ENCODE measurements at places on chromosomes 6 and 20.

- no peak for DNase-seq
These were observed 49.4 kb downstream of the FUT9 start for GRCh38 chr6:96065213-96065612.

GRCh38 chr6:31575952-31576685, 754 bp downstream of the TNF start:
- DNase-seq: no peak

GRCh38 chr6:134429861-134430380, 112.0 kb upstream of the SGK1 start:
- DNase-seq: no peak

GRCh38 chr6:389622-390021, 1.9 kb upstream of the IRF4 start:
- no peak for DNase-seq

GRCh38 chr20:20549267-20549612, 163.2 kb downstream of the RALGAPA2 start:
- DNase-seq: no peak

DNA sequence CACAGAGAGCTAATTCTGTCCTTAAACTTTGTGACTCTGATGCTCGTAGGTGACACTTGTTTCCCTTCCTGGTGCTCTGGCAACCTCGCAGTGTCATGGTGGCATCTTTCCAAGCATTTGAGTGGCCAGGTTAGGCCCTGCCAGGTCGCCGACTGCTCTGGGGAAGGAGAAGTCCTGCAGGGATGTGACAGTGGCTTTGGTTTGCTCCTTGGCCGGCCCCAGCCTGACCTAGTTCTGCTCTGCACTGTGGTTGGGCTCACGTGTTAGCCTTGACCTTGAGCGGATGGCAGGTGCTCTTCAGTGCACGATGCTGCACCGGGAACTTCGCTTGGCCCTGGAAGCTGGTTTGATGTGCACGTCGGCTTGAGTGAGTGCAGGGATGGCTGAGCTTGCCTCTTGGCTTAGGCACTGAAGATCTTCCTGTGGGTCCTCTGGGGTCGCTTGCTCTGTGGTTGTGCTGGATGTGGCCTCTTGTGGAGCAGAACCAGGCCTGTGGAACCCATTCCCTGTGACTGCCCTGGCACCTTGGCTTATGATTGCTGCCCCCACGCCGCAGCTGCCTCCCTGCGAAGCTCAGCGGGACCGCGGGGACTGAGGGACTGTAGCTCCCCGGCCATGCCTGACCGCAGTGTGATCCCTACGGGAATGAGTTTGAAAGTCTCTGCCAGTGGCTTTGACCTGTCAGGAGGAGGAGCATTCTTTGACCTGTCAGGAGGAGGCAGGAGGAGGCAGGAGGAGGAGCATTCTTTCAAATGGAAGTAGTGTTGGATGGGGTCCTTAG, 8.7 kb downstream of the OSBPL2 start:
- no peak for DNase-seq

- DNase-seq: no peak
These were observed 37.1 kb downstream of the PHF3 start for GRCh38 chr6:63672582-63673129.

- DNase-seq: no peak
These were observed at the start of gene PNPLA1 for GRCh38 chr6:36269834-36270705. Gene PNPLA1, plus strand, starts transcription at chr6:36270060. Its CDS starts 400 bp downstream, at chr6:36270460.

DNA sequence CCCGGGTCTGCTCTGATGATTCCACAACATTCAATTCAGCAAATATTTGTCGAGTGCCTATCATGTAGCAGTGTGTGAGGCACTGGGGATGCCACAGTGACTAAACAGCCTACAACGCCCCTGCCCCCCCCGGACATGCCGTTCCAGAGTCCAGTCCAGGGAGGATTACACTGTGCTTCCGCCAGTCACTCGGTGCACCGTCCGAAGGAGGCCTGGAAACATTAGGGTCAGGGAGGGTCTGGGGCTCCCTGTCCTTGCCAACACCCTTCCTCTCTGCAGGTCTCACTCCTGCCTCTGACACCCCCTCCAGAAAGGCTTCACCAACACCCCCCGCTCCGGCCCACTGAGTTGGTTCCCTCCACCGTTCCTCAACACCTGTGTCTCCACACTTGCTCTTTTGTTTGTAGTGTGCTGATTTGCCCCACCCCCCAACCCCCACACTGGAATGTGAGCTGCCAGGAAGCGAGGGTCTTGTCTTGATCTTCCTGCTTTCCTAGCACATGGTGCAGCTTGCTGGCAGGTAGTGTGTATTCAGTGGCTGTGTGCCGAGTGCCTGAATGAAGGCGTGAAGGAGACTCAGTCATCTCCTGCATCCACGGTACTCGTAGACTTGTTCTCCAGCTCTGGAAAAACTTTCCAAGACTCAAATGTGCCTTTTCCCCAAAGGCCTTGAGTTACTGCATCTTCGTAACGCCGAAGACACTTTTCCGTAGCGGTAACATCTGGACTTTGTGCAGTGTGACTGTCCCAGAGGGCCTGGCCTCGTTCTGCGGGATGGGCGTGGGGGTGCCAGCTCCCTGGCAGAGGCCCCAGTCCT, 150.4 kb downstream of the ZDHHC14 start:
- DNase-seq: no peak

DNA sequence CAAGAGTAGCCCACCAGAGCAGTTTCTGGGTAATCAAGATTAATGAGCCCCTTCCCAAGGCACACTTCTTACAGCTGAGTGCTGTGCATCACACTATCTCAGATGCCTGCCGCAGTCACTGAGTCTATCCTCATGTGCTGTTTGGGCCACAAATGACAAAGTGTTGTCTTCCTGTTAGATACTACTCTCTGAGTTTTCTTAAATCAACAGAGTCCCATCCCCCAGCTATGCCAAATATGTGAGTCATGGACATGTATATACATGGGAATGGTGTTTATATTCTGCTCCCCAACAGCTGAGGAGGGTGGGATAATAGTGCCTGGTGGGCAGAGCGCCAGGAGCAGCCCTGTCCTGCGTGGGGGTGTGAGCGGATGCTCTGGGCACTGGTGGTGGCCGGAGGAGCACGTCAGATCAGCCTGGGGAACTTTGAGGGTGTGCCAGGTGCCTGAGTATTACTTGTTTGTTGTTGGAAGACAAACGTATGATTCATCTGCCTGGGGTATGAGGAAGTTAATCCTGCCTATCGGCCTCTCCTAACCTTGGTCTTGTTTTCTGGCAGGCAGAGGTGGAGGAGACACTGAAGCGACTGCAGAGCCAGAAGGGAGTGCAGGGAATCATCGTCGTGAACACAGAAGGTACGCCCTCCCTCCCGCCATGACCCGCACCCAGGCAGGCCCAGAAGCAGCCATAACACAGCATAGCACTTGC, 9.6 kb downstream of the DYNLRB1 start:
- no peak for DNase-seq

DNA sequence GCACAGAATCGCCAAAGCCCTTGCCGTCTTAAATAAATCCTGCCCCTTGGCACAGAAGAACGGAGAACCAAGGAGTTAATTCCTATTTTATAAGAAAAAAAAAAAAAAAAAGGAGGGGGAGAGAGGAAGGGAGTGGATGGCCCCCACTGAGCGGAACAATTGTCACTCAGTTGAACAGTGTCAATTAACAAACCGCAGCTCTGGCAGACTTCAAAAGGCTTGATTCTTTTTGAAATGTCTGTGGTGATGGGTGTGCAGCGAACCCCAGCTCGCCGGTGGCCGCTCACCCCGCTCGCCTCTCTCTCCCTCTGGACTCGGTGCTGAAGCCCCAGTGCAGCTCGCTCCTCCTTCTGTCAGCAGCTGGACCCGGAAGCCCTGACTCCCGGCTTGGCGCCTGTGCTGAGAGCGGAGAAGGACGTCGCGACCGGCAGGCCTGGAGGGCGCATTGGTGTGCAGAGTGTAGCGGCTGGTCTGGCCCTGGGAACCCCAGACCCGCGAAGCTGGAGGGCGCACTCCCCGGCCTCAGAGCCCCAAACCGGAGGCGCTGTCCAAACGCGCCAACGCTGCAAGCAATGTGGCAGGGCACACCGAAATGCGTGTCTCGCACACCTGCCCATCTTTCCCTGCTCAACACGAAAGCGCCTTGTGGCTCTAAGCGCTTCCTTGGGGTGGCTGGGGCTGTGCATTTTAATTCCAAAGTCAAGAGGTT, 3.4 kb downstream of the LINC00237 start:
- no peak for DNase-seq

DNA sequence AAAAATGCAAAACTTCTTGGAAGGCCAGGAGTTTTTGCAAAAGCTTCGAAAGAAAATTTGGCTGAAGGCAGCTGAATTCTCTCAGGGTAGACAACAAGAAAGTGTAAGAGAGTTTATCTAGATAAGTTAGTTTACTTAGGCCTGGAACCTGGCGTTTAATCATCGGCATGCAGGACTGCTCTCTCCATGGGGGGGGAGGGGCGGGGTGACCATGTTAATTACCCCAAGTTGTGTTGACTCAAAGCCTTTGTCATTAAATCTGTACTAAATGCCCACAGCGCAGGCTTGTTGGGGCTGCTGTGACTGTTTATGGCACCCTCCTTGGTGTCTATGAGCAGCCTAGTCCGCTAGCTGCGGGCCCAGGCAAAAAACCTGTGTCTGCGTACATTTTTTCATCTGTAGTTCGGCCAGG, 20.1 kb upstream of the ZNF451 start:
- no peak for DNase-seq

DNA sequence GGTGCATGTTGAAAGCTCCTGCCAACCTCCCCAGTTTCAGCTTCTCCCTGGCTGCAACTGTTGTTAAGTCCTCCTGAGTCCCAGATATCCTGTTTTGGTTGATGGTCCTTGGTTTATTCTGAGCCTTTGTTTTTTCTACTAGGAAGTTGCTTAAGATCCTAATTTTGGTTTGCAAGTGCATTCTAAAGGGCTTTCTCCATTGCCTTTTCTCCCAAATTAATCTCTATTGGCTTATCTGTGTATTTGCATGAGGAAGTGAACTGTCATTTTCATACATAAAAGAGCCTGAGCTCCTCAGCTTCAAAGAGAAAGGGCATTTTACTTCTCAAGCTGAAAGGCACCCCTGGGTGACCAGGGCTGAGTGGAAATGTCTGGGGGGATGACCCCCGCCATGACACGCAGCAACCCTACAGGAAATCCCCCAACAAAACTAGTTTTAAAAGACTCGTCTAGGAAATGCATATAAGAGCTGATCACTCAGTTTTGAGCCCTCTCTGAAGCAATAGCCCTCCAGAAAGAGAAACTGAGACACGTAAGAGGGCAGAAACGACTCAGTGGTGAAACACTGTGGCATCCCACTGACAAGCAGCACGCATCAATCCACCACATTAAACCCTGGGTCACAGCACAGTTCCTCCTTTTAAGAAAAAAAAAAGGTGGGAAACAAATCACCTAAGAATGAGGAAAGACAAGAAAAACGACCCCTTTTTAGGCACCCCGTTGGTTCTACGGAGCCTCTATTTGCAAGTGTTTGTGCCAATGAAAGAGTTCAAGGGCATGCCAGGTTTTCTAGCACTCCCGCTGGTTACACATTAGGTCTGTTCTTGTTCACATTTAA, 140.9 kb downstream of the THBS2 start:
- no peak for DNase-seq

DNA sequence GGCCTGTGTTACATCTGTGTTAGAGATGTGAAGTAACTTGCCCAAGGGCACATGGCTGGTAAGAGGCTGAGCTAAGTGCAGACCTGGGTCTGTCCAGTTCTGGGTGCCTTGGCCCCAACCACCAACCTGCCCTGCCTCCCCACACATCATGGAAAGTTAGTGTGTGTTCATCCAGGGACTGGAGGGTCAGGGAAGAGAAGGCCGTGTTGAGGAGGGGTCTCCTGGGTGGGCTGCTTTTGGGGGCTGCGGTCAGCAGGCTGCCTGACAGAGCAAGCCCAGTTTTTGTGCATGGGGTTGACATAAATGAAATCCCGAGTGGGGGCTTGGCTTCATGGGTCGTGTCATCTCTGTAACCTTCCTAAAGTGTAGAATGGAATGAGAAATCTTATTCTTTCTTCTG, 10.9 kb downstream of the PYGB start:
- DNase-seq: no peak

GRCh38 chr20:44891826-44892225, 6.3 kb downstream of the YWHAB start:
- no peak for DNase-seq

DNA sequence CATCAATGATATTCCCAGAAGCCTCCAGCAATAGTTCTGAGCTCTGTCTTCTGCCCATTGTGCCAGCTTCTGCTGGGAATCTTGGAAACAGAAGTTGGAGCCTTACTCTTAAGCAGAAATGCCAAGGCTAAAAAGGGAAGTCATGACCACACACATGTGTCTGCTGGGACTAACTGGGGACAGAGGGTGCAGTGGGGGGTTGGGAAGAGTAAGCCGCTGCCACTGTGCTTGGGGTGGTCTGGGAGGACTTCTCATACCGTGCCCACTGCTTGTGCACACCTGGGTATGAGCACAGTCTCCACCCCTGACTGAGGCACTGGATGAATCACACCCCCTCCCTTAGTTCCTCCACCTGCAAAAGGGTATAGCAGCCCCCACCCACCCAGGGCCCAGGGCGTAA, 90.7 kb downstream of the CDC5L start:
- DNase-seq: no peak

GRCh38 chr20:13515796-13516558, 122.8 kb downstream of the TASP1 start:
- no peak for DNase-seq

- DNase-seq: no peak
These were observed 411.7 kb downstream of the UTRN start for GRCh38 chr6:144696610-144697368.

GRCh38 chr20:528923-529604, 14.5 kb downstream of the CSNK2A1 start:
- no peak for DNase-seq

DNA sequence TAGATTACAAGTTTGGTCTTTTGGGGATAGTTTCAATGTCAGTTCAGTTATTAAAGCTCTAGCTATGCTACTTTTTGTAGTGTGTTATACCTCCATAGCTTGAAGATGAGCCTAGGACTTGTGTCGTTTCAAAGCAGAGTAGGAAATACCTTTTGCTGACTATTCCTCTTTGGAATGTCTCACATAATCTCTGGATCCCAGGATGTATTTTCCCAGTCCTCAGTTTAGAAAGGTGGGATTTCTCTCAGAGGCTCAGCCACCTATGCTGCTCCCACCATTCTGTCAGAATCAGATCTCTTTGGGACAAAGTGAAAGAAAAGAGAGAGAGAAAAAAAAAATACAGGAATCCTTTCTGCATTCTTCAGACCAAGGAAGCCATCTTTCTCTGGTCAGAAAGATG, 567.5 kb upstream of the IMPG1 start:
- DNase-seq: no peak

GRCh38 chr6:145055567-145055966, 679.8 kb downstream of the EPM2A start:
- DNase-seq: no peak

- DNase-seq: no peak
These were observed 33.8 kb downstream of the TNFAIP3 start for GRCh38 chr6:137900815-137901214.

- DNase-seq: no peak
These were observed 15.9 kb downstream of the TMEM200A start for GRCh38 chr6:130381459-130382380.

DNA sequence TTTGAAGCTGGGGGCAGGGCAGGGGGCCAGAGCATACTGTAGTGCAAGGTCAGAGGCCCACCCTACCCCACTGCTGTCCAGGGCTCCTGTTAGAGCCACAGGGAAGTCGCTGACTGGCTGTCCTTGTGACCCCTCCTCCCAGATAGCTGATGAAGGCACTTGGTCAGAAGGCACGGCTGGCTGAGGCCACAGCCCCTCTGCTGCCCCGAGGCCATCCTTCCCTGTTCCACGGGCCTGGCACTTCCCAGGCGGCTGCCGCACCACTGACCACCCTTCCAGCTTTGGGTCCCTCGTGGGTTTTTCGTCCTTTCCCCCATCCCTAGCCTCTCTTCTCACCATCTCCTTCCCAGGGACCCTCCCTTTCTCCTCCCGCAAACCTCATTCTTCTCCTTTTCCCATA, 9.2 kb upstream of the EMILIN3 start:
- no peak for DNase-seq
